ENCODE measurements at places on chromosomes 6 and 20.

GRCh38 chr20:51077686-51078060, 54.8 kb upstream of the KCNG1 start:
- DNase-seq: no peak

GRCh38 chr20:50680105-50680960, 11.0 kb downstream of the RIPOR3 start:
- no peak for DNase-seq

GRCh38 chr20:3616250-3616649, 46.9 kb downstream of the GFRA4 start:
- DNase-seq: no peak

GRCh38 chr6:146884728-146885127, 286.0 kb downstream of the ADGB start:
- DNase-seq: no peak

- no peak for DNase-seq
Observed at GRCh38 chr6:138307352-138307751, 70.4 kb upstream of the SMIM28 start.

GRCh38 chr20:11248687-11249638, 575.2 kb upstream of the JAG1 start:
- no peak for DNase-seq

DNA sequence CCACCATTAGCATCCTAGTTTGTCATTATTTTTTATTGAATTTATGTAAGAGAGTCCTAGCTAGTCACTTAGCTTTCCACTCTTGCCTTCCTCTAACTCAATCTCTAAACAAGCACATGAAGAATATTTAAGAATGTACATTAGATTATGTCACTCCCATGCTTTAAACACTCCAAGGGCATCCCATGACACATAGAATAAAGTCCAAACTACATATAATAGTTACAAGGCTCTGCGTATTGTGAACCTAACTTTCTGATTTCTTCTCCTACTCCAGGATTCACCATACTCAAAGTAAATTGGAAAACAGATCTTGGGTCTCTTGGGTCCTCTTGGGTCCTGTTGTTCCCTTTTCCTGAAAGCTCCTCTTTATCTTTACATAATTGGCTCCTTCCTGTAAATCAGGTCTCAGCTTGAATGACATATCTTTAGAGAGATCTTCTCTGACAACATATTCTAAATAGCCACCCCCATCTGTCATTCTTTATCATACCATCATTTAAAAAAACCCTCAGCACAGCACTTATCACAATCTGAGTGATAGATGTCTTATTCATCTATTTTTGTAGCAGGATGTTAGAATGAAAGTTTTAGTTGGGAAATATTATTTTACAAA, 1042.4 kb upstream of the FLRT3 start:
- no peak for DNase-seq

GRCh38 chr6:156757849-156758248, 19.3 kb upstream of the ARID1B start:
- DNase-seq: no peak

GRCh38 chr6:46136831-46137230, 7.0 kb downstream of the ENPP4 start:
- no peak for DNase-seq

DNA sequence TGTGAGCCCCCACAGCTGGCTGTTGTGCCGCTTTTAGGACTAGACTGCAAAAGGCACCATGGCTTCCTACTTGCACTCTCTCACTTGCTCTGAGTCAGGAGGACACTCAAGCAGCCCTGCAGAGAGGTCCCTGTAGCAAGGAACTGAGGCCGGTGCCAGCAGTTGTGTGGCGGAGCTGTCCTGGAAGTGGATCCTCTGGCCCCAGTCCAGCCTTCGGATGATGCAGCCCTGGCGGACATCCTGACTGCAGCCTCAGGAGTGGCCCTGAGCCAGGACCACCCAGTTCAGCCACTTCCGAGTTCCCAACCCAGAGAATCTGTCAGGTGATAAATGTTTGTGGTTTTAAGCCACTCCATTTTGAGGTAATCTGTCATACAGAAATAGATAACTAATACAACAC, 17.5 kb downstream of the CTCFL start:
- no peak for DNase-seq

DNA sequence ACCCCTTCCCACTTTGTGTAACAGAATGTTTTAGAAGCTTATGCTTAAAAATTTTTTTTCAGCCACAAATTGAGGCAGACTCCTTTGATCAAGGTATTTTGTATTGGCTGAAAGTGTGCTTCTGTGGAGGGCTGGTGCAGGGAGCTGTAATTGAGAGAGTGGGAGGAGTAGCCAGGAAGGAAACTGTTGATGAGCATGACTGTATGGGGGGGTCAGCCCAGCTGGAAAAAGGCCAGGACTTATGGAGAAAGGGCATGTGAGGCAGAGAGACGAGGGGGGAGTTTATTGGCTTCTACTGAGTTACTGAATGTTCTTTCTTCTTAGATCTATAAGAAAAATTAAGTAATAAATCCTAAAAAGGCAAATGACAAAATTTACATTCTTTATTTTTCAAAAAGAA, 13.4 kb downstream of the RFPL4B start:
- DNase-seq: no peak

DNA sequence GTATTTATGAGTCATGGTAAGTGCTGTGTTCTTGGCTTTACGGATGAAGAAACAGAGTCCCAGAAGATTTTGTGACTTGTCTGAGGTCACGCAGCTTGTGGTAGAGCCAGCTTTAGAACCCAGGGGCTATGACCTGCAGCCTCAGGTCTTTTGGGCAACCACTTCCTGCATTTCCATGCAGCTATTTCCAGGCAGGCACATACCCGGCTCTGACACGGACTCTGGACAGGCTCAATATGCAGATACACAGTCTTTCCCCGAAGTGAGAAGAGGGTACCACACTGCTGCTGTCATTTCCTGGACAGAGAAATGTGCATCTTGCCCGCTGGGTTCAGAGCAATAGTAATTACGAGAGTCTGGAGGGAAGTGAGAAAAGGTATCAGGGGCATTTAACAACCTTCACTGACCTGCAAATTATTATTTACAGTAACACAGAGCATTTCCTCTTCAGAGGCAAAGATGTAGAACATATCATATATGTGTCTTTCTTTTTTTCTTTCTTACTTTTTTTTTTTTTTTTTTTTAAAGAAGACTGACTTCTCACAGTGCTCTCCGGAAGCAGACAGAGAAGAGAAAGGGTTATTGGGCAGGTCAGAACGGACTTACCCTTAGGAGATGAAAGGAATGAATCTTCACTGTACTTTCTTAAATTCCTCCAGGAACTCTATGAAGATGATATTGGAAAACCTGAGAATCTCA, 185.1 kb downstream of the CLIC5 start:
- DNase-seq: no peak

DNA sequence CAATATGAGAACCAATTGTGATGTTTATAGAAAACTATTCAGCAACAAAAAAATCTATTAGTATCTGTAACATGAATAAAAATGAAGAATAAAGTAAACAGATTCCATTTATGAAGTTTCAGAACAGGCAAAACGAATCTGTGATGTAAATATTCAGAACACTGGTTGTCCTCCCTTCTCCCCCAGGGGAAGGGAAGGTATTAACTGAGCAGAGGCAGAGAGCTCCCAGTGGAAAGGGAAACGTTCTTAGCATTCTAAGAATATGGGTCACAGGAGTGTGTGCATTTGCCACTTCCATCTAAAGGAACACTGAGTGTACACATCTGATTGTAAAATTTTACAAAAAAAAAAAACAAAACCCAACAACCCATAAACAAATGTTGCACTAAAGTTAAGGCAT, 23.1 kb downstream of the SPAG4 start:
- no peak for DNase-seq

DNA sequence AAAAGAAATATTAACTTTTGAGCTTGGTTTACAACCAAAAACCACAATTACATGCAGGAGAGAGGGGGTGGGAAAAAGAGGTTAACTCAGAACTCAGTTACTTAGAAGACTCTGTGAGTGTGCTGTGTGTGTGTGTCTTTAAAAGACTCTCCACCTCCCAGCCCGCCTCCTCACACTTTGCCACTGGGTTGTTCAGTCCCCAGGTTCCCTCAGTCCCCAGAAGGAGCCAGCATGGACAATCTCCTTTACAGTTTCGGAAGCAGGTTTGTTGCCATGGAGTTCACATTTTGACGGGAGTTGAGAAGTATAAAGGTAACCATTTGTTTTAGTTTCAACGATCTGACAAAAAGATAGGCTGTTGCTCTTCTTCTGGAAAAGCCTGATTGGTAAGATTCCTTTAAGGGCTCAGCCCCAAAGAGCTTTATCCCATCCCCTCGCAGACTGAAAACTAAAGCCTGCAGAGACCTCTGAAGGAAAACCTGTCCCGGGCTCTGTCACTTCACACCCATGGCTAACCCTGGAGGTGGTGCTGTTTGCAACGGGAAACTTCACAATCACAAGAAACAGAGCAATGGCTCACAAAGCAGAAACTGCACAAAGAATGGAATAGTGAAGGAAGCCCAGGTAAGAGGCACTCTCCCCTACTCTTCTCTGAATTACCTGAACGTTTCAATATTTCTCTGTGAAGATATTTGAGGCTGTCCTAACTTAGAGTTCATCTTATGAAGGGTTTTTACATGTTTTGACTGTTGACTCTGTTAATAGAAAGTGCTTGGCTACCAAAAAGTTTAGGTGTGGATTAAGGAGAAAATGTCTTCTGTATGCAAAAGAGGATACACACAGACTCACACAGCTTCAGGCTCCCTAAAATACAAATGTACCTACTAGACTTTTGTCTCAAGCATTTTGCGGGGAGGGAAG, at the start of gene SPTLC3:
Gene SPTLC3 (plus strand): TSS at position 212 of the 921 bp plus-strand sequence. CDS start 296 bp downstream, at position 508.
- no peak for DNase-seq

DNA sequence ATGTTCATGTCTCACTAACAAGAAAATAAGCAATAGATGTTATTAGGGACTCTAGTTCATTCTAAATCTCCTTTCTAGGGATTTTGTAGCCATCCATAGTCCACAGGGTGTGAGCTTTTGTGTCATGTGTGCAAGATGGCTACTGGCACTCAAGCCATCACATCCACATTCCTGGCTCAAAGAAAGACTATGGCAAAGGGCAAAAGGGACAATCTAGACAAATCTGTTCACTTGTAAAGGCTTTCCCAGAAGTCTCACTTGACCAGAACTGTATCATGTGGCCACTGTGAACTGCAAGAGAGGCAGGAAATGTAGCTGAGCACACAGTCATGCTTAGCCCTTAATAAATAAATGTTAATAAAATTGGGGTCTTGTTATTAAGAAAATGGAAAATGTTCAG, 212.6 kb upstream of the EXOC2 start:
- no peak for DNase-seq

DNA sequence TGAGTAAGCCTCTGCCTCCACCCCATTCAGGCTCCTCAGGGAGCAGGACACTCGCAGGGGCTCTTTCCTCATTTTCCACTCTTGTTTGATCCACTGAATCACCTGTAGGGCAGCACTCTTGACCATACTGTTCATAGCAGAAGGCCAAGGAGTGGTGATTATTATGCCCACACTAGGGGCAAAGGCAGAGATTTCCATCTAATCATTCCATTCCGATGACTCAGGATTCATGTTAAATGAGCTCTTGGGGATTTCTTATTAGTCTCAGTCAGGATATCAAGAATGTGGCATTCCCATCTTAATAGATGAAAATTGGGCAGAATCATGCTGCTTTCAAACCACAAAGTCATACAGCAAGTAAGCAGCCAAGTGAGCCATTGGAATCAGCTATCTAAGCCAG, 101.9 kb upstream of the MOCS1 start:
- DNase-seq: no peak

DNA sequence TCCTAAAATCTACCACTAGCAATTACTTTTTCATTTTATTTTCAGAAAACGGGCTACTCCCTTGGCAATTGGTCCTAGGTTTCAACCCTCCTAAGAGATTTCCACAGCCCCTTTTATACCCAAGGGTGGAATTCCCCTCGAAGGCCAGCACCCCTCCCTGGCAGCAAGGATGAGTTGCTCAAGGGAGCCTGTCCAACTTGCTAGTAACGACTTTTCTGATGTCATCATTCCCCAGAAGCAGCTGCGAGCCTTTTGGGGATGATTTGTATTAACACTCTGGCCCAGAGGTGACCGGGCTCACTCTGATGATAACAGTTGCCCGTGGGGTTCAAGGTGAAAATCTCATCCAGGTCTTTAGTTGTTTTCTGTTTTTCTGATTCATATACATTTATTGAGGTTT, 30.7 kb upstream of the NAA20 start:
- no peak for DNase-seq

- no peak for DNase-seq
Observed at GRCh38 chr6:51045548-51045947, 226.9 kb downstream of the TFAP2B start.

GRCh38 chr20:19875376-19876221, 117.5 kb downstream of the RIN2 start:
- no peak for DNase-seq

- DNase-seq: no peak
Observed at GRCh38 chr6:128527375-128527774, 7.0 kb upstream of the PTPRK start.

DNA sequence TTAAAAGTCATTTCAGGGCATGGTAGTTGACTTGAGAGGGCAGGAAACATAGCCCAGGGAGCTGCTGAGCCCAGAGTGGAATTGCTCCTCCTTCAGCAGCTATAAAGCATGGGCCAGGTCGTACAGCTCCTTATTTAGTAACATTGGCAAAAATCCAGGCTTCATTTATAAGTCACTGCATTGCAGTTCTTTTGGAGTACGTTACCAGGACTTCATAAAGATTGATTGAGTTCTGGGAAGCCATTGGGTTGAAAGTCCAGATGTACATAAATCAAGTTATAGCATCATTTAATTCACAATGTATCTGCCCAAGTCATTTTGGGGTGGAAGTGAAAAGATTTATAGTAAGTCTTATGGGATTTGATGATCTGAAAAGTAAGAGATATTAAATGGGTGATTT, 53.0 kb upstream of the ANKEF1 start:
- no peak for DNase-seq

- no peak for DNase-seq
Observed at GRCh38 chr20:5719861-5720403, 30.3 kb upstream of the SHLD1 start.

DNA sequence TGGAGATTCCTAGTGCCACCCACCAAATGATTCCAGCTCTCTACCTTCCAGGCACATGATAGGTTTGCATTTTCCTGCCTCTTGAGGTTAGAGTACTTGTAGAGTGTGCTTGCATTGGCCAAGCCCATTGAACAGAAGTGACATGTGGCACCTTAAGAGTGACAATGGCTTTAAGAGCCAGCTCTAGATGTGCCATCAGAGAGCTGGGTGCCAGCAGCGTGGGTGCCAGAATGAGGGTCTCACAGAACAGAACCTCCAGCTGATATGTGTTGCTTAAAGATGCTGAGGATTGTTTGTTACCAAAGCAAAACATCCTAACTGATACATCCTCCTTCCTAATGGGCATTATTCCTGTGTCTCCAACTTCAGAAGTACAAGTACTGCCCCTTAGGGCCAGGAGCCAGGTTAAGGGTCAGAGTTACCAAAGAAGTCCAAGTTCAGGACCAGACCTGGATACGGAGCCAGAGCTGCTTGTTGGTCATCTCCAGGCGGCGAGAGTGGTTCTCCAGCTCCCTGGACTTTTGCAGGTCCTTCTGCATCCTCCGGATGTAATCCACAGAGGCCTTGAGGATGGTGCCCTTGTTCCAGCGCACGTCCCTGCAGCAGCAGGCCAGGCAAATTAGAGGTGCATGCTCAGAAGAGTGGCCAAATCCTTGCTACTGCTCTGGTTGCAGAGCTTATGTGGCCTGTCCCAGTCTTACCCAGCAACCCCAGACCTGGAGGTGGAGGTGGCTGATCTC, 47.5 kb downstream of the MDFI start:
- no peak for DNase-seq

GRCh38 chr6:122568350-122568749, 41.9 kb upstream of the PKIB start:
- DNase-seq: no peak

All from T-helper 9 cell (primary cell).